Stimulated activated CD4-positive, alpha-beta T cell treated with anti-CD3 and anti-CD28 coated beads, Interleukin-1b, Interleukin-23, amount 100 ng/mL, for 24 hours (primary cell): ENCODE measurements at places on chromosomes 4 and X.

GRCh38 chrX:138669693-138670092 lies 41.8 kb downstream of the FGF13 start:
- no peak for DNase-seq

DNA sequence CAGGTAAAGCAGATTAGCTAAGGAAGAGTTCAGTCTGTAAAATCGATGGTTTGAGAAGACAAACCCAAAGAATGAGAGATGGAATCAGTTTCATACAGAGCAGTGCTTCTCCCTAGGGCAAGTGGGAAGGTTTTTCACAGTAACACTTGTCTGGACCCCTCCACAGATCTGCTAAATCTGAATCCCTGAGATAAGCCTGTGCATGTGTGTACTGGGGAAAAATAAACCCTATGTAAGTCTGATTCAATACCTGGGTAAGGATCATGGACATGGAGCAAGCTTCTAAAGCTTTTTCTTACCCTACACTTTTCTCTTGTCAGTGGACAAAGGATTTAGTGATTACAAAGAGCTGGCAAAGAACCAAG lies 13.6 kb downstream of the ELOVL6 start:
- no peak for DNase-seq

DNA sequence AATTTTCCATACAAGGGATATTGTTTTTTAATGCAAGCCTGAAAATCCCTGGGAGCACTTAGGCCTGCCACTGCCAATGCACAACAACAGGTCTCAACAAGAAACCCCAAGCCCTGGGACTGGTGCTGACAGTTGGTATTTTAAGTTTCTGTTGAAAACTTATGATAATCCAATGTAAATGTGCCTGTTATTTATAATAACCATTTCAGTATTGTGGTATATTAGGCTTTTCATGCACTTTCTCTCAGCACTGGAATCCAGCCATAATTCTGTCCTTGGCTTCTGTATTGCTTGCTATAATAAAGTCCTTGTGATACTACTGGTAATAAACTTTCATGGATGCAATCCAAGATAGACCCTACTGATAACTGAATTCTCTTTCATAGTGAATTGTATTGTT lies 218.9 kb downstream of the PCDH7 start:
- DNase-seq = no peak

DNA sequence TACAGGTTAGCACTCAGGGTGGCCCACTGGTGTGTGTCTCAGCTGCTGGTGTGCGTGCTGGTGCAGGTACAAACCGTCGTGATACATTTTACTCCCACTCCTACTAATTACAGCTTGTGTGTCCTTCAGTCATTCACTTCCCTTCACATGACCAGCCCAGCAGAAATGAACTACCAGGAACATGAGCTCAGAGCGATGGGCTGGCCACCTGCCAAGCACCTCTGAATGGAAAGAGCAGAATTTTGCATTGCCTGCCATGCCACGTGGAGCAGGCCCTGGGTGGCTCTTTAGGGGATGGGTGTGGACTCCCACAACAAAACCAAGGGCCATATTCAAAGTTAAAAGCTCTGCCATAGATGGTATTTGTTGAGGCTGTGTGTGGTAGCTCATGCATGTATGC lies 58.9 kb upstream of the PGM2 start:
- no peak for DNase-seq

DNA sequence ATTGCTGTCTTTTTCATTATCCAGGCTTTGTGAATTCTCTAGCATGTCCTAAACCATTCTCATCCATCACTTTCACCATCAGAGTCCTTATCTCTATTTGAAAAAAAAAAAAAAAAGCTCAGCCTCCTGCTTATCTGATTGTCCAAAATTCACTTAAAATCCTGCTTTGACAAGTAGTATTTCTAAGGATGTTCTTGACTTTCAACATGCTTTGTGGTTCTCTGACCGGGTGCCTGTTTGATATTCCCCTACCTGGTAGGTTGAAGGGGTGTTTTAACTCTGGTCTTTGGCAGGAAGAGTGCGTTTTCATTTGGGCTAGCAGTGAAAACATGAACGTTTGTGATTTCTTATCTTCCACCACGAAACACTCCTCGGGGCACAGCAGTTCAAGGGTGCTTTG lies 17.3 kb upstream of the BBS12 start:
- DNase-seq = no peak

GRCh38 chr4:48195853-48196252 lies 61.8 kb upstream of the TXK start:
- DNase-seq = no peak

- DNase-seq = no peak
These were observed 119.7 kb downstream of the CHRDL1 start for GRCh38 chrX:110675886-110676285.

GRCh38 chrX:22634751-22635150 lies 362.0 kb downstream of the CBLL2 start:
- no peak for DNase-seq

GRCh38 chr4:124632439-124632838 lies 80.1 kb downstream of the ANKRD50 start:
- no peak for DNase-seq

GRCh38 chr4:185092535-185093197 lies 50.4 kb upstream of the SLC25A4 start:
- DNase-seq = no peak

- no peak for DNase-seq
These were observed 95.9 kb downstream of the EGF start for GRCh38 chr4:110008540-110008939.

DNA sequence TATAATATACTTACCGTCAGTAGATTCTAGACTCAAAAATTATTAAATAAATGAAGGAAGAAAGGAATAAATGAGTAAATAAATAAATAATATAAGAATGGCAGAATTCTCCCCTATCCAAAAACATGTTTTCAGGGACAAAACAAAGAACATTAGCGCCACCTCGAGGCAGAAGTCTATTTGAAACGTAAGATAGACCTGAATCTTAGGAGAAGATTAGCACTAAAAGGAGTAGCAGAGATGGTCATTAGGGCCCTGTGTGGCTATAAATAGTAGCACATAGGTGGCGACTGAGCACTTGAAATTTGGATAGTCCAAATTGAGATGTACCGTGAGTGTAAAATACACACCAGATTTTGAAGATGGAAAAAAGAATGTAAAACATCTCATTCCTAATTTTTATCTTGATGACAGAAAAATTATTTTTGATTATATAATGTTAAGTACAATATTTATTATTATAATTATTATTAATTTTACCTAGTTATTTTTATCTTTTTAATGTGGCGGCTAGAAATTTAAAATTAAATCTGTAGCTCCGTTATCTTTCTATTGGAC lies 24.3 kb upstream of the SRD5A3 start:
- DNase-seq = peak; percentile 47

- no peak for DNase-seq
These were observed 47.2 kb upstream of the RPS6KA3 start for GRCh38 chrX:20313899-20314298.

DNA sequence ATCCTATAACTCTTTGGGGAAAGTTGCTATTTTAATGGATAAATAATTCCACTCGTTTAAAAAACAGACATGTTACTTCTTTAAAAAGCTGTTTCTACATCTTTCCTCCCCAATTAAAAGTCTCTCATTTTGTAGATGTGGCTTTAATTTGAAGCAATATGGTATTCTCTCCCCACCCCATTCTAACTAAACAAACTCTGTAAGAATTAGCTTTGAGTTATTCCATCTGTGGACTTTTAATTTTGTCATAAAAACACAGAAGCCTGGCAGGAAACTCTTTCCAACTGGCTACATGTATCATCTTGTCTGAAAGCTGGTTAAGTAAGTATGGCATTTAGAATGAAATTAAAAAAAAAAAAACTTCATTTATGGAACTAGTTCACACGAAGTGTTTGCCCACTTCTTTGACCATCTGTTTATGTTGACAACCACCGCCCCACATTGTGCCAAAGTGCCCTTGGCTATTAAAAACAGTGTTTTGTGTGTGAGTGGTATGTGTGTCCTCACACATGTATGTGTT lies 140.3 kb downstream of the NAA11 start:
- DNase-seq = no peak

- no peak for DNase-seq
These were observed 27.2 kb downstream of the NOP14 start for GRCh38 chr4:2935762-2936743.

DNA sequence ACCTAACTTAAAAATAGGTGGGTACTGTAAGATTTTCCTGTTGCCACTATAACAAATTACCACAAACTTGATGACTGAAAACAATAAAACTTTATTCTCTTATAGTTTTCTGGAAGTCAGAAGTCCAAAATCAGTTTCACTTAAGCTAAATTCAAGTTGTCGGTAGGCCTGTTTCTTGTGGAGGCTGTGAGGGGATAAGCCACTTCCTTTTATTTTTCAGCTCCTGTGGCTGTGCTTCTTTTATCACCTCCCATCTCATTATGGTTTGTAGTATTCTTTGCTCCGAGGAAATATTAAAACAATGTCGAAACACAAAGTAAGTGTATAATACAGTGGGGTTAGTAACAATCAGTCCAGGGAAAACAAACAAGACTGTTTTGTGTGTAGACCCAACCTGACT lies 610.5 kb upstream of the TECRL start:
- DNase-seq = no peak

- DNase-seq = no peak
These were observed 449.6 kb downstream of the GLUD2 start for GRCh38 chrX:121496966-121497365.

- no peak for DNase-seq
These were observed 8.3 kb upstream of the PF4V1 start for GRCh38 chr4:73844806-73845205.

GRCh38 chr4:26208237-26208994 lies 112.4 kb upstream of the RBPJ start:
- no peak for DNase-seq

- no peak for DNase-seq
These were observed 53.6 kb downstream of the NSG1 start for GRCh38 chr4:4440333-4441061.

GRCh38 chrX:22278375-22278774 lies 5.7 kb downstream of the CBLL2 start:
- no peak for DNase-seq
